Spinal cord (tissue), 10 donors: ENCODE measurements at places on chromosomes 11 and 22. TPM values are rescaled to one million over a fixed set of nuclear protein-coding genes. Genes with fewer than 3 reads are reported as not detected.

Gene MFNG
- polyA plus RNA-seq, result 11.1 TPM

Gene IL18BP
- 12.0 TPM for polyA plus RNA-seq

Gene FAM180B
- 1.7 TPM for polyA plus RNA-seq

Gene ANAPC15
- polyA plus RNA-seq, result 53.2 TPM

Gene OLFML1
- 11.8 TPM for polyA plus RNA-seq

Gene SHANK3
- 32.2 TPM for polyA plus RNA-seq

Gene CDC45
- polyA plus RNA-seq, result 8.5 TPM

Gene B4GAT1
- 171 TPM for polyA plus RNA-seq

Gene CEP126
- 19.1 TPM for polyA plus RNA-seq

Gene TBX10
- not detected for polyA plus RNA-seq

Gene WNT7B
- 24.9 TPM for polyA plus RNA-seq

Gene DHCR7
- 103 TPM for polyA plus RNA-seq

Gene BACE1
- 99.5 TPM for polyA plus RNA-seq

Gene TRMT2A
- polyA plus RNA-seq, result 57.4 TPM

Gene C22orf31
- not detected for polyA plus RNA-seq

Gene MYRF
- 112 TPM for polyA plus RNA-seq

Gene CARD10
- polyA plus RNA-seq, result 14.6 TPM

Gene LGR4
- polyA plus RNA-seq, result 47.3 TPM

Gene LINC01488
- polyA plus RNA-seq, result not detected

Gene TENM4
- polyA plus RNA-seq, result 24.8 TPM

Gene MRPL21
- 66.7 TPM for polyA plus RNA-seq

Gene TMEM151A
- 52.0 TPM for polyA plus RNA-seq

Gene GRK2
- polyA plus RNA-seq, result 107 TPM
